ENCODE measurements at places on chromosomes 11 and 22.

GRCh38 chr11:120392793-120393192 is 56.6 kb downstream of the ARHGEF12 start:
- no peak for DNase-seq

- DNase-seq = no peak
These were observed 29.0 kb downstream of the TMEM225 start for GRCh38 chr11:123856444-123856843.

- DNase-seq = no peak
These were observed 130.4 kb downstream of the TBC1D22A start for GRCh38 chr22:46892866-46893265.

- DNase-seq = no peak
These were observed 5.7 kb downstream of the OAF start for GRCh38 chr11:120216426-120217102.

DNA sequence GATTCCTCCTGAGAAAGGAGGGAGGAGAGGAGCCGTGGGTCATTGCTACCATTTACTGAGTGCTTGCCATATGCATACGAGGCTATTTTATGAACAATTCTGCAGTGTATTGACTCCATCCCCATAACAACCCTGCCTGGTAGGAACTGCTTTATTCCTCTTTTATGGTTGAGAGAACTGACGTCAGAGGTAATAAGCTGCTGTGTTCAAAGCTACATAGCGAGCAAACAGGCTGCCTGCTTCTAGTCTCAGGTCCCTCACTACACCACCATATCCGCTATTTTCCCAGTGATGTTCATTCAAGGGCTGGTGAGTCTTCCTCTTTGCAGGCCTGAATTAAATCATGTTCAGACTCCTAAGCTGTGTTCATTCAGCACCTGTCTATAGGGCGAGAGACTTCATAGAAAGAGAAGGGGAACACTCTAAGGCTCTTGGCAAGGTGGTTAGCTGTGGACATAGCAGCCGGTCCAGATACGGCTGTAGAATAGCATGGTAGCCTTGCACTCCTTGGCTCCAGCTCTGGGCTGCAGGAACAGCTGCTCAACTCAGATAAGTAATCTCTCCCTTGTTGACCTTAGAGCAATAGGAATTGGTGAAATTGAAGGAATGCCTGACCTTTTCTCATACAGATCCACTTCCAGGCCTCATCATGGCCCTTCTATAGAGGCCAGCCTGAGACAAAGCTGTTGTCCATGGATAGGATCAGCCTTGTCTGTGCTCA is 82.6 kb downstream of the MICAL2 start:
- peak; percentile 81 for DNase-seq
